Renal pelvis (tissue), 12 donors: ENCODE measurements at places on chromosomes 11 and 22. TPM values are rescaled to one million over a fixed set of nuclear protein-coding genes. Genes with fewer than 3 reads are reported as not detected.

DNA sequence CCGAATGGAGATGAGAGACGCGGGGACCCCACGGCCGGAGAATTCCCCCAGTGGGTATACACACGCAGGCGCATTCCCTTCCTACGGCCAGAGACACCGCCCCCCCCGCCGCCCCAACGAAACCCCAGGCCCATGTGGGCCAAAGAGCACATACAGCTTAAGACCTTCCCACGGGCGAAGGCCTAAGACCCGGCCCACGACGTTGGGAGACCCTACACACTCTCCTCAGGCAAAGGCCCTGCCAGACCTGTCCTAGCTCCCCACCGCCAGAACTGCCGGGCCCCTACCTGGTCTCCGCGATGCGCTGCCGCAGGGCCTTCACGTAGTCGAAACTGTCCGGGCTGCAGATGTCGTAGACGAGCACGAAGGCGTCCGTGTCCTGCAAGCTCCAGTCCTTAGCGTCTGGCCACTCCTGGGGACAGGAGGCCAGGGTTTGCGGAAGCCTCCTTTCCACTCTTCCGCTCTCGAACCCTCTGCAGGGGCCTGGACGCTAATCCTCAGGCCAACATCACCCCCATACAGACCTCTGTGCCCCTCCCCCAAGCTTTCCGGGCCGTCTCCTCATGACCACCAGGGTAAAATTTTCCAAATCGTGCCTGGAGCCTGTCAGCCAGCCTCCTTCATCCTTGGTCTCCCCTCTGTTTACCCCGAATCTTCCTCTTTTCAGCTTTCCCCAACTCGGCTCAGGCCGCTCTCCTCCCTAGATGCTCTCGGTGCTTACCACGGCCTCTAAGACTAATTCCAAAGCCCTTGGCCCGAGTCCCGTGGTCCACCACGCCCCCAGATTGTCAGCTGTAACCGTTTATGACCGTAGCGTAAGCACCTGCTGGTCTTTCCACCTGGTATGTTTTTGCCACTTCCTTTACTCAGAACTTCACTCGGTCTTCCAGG lies 1.7 kb downstream of the RASL10A start:
- no peak for DNase-seq

GRCh38 chr11:117717485-117718314 lies 79.3 kb downstream of the DSCAML1 start:
- no peak for DNase-seq

DNA sequence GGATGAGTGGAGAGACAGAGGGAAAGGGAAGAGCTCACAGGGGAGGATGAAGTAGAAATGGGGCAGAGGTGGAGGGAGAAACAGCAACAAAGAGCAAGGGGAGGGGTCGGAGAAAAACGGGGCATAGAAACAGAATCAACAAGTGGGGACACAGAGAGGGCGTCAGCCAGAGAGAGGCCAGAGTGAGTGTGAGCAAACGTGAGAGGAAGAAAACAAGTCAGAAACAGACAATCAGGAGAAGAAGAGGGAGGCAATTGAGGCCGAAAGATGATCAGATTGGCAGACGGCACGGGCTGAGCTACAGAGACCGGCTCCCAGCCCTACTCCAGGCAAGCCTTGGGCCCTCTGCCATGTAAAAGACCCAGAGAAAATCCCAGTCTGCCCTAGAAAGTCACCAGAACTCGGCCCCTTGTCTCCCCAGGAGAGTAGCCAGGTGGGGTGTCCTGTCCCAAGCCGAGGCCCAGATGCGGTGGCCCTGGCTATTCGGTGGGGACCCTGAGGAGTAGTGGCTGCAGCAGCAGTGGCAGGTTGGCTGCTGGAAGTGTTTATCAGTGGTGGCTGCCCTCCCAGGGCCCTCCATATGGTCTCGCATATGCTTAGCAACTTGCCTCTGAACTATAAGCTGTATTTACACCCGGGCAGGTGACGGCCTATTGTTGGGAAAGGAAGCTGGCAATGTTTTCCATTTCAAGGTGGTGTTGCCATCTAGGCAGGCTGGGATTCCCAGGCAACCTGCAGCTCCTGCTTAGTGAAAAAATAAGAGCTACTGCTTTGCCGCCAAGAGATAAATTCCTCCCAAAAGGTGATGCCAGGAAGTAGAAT lies 14.8 kb upstream of the TSPAN18 start:
- no peak for DNase-seq

- DNase-seq: no peak
Observed at GRCh38 chr11:76699451-76700091, 29.0 kb upstream of the LRRC32 start.

DNA sequence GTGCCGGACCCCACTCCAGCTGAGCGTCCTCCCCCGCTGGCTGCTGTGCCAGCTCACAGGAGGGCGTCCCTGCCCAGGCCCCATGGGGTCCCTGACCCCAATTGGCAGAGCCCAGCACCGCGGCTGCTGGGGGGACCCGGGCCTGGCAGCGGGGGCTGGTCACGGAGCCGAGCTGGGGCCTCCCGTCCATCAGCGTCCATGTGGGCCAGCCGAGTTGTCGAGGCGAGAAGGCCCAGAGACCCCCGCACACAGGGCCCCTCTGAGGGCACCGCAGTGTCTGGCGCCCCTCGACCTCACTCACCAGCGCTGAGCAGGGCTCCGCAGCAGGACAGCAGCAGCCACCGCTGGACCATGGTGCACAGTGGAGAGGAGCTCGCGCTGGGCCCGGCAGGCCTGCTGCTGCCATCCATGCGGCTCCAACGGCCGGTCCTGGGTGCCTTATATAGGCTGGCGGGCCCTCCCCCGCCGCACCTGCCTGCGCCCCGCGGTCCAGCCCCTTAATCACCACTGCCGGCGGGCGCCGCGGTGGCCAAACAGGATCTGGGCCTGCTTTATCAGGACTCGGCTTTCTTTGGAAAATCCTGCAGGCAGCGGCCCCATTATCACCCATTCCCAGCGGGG lies at the start of gene MUC6:
TSS of gene MUC6 (minus strand) at position 416 of the 621 bp plus-strand sequence. CDS start at position 353, 63 bp downstream.
- peak; percentile 23 for DNase-seq

GRCh38 chr22:46918197-46918596 lies 155.7 kb downstream of the TBC1D22A start:
- DNase-seq: no peak

GRCh38 chr22:38871360-38872171 lies 450 bp downstream of the CBX6 start:
- no peak for DNase-seq

GRCh38 chr11:62012451-62012831 lies 45.0 kb upstream of the FTH1 start:
- no peak for DNase-seq

DNA sequence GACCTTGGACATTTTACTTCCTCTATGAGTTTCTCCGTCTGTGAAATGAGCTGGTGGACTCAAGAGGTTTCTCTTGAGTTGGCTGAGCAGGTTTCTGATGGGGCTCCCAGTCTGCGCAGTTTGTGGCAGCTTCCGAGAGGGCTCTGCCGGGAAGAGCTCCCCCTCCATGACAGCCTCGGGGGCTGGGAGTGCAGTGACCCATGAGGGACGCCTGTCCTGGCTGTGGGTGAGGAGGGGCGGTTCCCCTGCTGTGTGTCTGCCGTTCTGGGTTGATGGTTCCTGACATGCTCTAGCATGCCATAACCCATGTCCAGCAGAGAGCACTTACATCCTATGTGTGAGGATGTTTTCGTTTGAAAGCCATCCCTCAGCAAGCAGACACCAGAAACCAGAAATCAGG lies 14.8 kb downstream of the CSF2RB start:
- DNase-seq: no peak

GRCh38 chr11:128938156-128938885 lies 4.3 kb downstream of the TP53AIP1 start:
- DNase-seq: no peak

GRCh38 chr22:49992921-49993648 lies 19.5 kb downstream of the IL17REL start:
- DNase-seq: no peak

- no peak for DNase-seq
Observed at GRCh38 chr22:17079572-17079971, 5.2 kb upstream of the IL17RA start.

GRCh38 chr11:69928121-69928520 lies 108.9 kb upstream of the FGF3 start:
- DNase-seq: no peak

DNA sequence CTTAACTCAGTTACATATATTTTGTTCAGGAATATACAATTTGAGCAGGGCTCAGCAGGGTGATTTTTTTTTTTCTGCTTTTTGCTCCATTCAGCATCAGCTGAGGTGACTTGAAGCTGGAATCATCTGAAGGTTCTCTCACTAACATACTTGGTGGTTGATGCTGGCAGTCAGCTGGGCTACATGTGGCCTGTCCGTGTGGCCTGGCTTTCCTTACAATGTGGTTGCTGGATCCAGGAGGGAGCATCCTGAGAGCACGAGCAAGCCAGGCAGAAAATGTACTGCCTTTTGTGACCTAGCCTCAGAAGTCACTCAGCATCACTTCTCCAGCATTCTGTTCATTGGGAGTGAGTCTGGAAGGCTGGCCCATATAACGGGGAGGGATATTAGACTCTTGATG lies 151.6 kb upstream of the E2F8 start:
- DNase-seq: no peak

DNA sequence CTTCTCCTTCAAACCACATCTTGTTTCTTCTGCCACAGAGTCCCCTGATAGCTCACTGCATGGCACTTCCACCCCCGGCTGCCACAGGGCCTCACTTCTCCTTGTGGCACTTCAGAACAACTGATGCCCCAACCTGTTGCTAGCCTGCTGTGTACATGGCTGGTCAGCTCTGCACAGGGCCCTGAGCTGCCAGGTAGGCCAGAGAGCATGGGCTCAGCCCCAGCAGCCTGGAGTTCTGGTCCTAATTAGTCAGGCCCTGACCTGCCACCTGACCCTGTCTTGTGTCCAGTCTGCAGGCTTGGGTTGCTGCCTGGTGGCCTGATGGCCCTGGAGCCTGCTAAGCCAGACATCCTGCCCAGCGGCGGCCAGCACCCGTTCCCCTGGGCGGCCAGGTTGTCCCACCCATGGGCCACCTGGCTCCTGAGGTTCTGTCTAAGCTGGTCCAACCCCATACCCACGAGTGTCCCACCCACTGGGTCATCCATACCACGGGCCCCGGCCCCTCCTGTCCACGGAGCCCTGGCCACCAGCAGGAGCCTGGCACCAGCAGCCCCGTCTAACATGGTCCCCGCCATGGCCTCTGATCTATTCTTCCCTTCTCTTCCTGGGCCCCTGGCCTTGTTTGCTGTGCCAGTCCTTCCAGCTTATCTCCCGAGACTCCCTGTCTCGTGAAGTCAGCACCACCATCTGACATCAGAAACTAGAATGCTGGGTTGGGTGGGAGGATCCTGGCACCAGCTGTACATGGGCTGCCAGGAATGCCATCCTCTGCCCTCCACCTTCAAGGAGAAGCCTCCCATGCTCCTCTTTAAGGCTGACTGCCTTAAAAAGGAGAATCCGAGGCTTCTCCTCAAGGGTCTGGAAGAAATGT lies 3.1 kb upstream of the CERK start:
- no peak for DNase-seq

DNA sequence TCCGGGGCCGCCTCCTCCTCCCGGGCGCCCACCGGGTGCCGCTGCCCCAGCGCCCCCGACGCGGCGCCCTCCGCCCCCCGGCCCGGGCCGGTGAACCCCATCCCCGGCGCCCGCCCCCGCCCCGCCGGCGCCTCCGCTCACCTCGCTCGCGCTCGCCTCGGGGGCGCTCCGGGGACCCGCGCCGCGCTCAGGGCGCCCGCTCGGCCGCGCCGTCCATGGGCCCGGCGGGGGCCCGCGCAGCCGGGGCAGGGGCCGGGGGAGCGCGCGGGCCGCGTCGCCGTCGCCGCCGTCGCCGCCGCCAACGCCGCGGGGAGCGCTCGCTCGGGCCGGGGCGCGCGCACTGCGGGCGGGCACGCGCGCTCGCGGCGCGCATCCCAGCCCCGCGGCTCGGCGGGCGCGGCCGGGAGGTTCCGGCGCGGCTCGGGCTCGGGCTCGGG lies 293 bp downstream of the DUSP8 start:
- no peak for DNase-seq

- DNase-seq: no peak
Observed at GRCh38 chr11:73391665-73392064, 15.5 kb downstream of the RELT start.

GRCh38 chr22:24068717-24069297 lies 57.7 kb downstream of the CABIN1 start:
- DNase-seq: no peak

DNA sequence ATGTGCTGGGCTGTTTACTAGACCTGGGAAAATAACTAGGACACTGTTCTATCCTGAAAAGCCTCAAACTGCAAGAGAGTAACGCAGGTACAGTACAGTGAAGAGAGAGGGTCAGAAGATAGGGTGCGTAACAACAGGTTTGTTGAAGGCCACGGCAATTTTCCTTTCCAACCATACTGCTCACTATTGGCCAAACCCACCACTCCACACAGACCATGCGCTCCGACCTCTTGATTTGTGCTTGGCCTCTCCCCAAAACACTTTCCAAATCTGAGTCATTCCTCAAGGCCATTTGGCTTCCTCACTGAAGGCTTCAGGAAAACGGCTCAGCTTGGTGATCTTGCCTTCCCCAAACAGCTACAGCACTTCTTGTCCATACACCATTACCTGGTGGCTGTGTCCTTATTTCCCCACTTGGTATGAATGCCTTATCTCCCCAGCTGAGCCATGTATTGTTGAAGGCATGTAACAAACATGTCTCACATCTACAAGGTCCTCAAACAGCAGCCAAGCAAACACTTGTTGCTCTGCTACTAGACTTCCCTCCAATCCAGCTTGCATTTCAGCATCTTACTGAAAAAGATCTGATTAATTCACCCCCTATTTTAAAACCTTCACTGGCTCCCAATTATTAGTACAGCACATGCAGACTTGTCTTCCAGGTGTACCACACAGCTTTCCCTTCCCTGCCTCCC lies 40.9 kb downstream of the TCF20 start:
- no peak for DNase-seq

DNA sequence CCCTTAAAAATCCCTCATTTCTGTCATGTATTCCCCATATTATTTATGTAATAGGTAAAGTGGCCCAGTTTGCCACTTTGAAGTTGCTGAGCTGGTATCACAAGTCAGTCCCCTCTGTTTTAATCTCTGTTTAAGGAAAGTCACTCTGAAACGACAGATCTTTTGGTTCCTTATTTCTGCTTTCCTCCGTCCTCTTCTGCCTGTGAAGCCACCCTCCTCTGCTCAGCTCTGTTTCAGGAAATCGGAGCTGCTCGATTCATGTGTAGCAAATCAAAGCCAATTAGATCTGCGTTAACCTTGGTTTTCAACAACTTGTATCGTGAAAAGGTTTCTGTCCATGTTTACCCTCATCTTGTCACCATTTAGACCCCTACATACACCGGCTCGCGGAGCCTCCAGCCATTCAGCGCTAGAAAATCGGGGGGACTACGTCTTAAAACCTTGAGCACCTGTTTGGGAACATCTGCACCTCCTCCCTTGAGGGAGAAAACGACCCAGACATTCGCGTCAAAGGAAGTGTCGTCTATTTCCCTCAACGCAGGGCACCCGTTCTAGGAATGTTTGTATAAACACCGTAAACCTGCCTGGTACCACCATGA lies 576 bp upstream of the SC5D start:
- DNase-seq: no peak

Gene GPHA2
- 3.7 TPM for polyA plus RNA-seq

Gene NPTXR
- 4.9 TPM for polyA plus RNA-seq

Gene DHCR7
- 43.7 TPM for polyA plus RNA-seq

Gene FAM180B
- 0.26 TPM for polyA plus RNA-seq

Gene GDPD4
- polyA plus RNA-seq: 0.27 TPM

Gene ANO1
- 13.1 TPM for polyA plus RNA-seq
